ENCODE measurements at places on chromosomes 3 and 15.
A peak's percentile ranks its signal among the peaks of the same experiment; 100 is the strongest.

GRCh38 chr3:36192901-36193300 lies 187.4 kb upstream of the STAC start:
- DNase-seq: no peak

DNA sequence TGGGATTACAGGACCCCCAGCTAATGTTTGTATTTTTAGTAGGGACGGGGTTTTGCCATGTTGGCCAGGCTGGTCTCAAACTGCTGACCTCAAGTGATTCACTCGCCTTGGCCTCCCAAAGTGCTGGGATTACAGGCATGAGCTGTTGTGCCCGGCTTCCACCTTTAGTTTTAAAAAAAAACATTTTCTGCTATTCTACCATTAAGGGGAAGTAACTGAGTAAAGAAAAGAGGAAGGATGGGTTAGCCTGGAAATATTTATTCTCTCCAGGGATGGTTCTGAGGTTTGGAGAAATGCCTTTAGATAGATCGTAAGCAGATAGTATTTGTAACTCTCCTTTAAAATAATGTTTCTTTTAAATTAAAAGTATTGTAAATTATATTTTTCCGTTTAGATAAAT lies 3.1 kb downstream of the AP4E1 start:
- DNase-seq: no peak

DNA sequence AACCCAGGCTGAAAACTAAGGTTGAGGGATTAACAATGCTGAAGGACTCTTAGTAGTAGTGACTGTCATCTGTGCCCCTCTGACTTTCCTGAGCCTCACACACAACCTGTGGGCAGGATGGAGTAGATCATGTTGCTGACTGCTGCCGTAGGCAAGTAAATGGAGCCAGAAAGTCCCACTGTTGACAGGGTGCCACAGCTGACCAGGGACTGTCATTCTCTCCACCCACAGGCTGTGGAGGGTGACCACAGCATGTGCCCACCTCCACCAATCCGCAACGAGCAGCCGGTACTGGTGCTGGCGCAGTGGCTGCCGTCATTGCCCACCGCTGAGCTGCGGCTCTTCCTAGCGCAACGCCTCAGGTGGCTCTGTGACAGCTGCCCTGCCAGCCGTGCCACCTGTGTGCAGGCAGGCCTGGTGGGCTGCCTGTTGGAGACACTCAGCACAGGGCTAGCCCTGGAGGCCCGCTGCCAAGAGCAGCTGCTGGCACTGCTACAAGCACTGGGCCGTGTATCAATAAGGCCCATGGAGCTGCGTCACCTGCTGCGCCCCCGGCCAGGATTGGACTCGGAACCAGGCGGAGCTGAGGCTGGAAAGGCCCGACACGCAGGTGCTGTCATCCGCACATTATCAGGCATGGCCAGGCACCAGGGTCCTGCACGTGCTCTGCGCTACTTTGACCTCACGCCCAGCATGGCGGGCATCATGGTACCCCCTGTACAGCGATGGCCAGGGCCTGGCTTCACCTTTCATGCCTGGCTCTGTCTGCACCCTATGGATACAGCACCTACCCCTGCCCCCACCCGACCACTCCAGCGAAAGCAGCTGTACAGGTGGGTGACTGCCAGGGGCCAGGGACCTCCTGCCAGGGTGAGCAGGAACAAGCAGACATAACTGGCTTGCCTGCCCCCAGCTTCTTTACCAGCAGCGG lies 15.6 kb downstream of the NBEAL2 start:
- no peak for DNase-seq

GRCh38 chr15:73965758-73966113 lies 26.4 kb downstream of the STOML1 start:
- DNase-seq: no peak

GRCh38 chr15:28947221-28947674 lies 61.5 kb downstream of the APBA2 start:
- DNase-seq: no peak

- DNase-seq: no peak
Observed at GRCh38 chr3:144265542-144266100, 294.0 kb downstream of the DIPK2A start.

- DNase-seq: no peak
Observed at GRCh38 chr3:49019941-49020329, 1.6 kb upstream of the DALRD3 start.

GRCh38 chr15:51675234-51675633 lies 6.1 kb upstream of the SCG3 start:
- no peak for DNase-seq

- DNase-seq: no peak
Observed at GRCh38 chr15:63391669-63392360, 10.2 kb upstream of the CA12 start.

- DNase-seq: no peak
Observed at GRCh38 chr3:16277471-16277870, 12.5 kb downstream of the OXNAD1 start.

- peak; percentile 74 for DNase-seq
Observed at GRCh38 chr15:66603301-66604179, 37.7 kb upstream of the LCTL start.

- no peak for DNase-seq
Observed at GRCh38 chr3:144496141-144496835, 524.7 kb downstream of the DIPK2A start.

DNA sequence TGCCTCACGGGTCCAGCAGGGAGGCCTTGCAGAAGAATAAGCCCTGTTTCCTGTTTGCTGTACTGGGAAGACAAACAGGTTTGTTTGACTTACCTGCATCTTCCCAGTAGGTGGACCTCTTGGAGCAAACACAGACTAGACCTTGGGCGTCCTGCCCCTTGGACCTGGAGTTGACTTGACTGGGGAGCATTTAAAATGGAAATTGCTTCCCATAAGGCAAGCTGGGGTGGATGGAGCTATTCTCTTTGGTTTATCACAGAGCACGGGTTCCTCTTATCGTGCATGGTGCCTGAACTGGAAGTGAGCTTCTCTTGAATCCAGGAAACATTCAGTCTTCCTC lies 151.4 kb downstream of the RPLP1 start:
- DNase-seq: no peak

- DNase-seq: no peak
Observed at GRCh38 chr3:50161320-50161719, 6.2 kb downstream of the SEMA3F start.

- DNase-seq: no peak
Observed at GRCh38 chr3:13703071-13703470, 154.1 kb downstream of the FBLN2 start.

DNA sequence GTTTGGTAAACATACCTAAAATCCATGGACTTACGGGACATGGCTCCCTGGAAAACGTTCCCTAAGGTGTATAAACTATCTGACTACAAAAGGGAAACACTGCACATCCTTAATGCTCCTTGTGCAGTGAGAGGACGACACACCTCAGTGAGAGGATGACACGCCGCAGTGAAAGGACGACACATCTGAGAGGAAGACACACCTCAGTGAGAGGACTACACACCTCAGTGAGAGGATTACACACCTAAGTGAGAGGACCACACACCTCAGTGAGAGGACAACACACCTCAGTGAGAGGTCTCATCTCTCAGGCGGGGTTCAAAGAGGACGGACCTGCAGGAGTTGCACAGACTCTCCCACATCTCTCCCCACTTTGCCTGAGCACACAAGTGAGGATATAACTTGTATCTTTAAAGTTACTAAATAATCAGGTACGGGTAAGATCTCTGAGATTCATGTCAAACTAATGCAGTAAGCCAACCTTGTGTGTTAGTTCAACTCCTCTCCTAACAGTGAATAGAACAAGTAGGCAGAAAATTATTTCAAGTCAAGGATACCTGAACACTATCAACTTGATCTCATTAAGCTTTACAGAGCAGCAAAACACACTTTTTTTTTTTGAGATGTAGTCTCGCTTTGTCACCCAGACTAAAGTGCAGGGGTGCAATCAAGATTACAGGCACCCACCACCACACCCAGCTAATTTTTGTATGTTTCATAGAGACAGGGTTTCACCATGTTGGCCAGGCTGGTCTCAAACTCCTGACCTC lies 32.1 kb downstream of the HERC2 start:
- DNase-seq: no peak

DNA sequence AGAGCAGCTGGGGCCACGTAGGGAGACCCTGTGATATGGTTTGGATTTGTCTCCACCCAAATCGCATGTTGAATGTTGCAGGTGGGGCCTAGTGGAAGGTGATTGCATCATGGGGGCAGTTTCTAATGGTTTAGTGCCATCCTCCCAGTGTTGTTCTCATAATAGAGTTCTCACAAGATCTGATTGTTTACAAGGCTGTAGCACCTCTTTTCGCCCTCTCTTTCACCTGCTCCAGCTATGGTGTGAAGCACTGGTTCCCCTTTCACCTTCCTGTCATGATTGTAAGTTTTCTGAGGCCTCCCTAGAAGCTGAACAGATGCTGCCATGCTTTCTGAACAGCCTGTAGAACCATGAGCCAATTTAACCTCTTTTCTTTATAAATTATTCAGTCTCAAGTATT lies 198.9 kb upstream of the CBLB start:
- no peak for DNase-seq

DNA sequence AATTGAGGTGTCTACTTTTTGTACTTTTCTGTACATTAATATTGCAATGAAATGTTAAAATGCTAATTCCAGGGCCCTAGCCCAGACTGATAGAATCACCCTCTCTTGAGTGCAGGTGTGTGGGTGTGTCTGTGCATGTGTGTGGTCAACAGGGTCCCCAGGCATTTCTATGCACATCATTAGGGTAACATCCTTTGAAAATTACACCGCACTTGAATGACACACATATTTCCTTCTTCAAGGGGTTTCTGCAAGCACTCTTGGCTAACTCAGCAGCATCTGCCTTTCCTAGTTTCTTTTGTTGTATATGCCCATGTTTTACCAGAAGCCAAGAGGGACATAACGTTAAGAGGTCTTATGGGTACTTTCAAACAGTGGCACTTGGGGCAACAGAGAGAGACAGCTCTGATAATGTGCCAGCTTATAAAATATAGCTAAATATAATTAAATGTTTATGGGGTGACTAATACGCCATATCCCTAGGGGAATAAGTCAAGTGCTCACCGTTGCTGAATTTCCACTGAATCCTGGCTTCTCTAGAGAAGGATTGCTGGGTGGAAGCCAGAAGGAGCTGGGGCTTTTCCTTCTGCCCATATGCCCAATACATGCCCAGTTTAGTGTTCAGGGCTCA lies 54.5 kb upstream of the LRIG1 start:
- DNase-seq: no peak

GRCh38 chr3:101204246-101204645 lies 116.1 kb downstream of the IMPG2 start:
- no peak for DNase-seq

DNA sequence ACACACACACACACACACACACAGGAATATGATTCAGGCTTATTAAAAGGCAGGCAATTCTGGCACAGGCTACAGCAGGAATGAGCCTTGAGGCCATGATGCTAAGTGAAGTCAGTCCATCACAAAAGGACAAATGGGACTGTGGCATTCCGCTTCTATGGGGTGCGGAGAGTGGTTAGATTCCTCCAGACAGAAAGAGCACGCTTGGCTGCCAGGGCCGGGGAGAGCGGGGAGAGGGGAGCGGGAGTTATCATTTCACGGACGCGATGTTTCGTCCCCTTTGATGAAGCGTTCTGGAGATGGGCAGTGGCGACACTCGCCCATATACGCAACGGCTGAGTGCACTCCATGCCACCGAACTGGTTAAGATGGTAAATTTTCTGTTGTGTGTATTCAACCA lies 58.5 kb upstream of the FAM174B start:
- DNase-seq: no peak

DNA sequence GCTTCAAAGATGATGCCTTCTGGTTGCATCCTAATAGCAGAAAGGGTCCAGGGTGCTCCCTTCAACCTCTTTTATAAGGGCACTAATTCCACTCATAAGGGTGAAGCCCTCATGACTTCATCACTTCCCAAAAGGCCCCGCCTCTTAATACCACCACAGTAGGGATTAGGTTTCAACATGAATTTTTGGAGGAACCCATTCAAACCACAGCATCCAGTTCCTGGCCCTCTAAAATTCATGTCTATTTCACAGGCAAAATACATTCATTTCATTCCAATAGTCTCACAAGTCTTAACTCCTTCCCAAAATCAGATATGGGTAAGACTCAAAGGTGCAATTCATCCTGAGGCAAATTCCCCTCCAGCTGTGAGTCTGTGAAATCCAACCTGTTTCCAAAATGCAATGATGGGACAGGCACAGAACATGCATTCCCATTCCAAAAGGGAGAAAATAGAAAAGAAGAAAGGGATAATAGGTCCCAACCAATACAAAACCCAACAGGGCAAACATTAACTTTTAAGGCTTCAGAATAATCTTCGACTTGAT lies 124.0 kb downstream of the ATP1B3 start:
- DNase-seq: no peak

DNA sequence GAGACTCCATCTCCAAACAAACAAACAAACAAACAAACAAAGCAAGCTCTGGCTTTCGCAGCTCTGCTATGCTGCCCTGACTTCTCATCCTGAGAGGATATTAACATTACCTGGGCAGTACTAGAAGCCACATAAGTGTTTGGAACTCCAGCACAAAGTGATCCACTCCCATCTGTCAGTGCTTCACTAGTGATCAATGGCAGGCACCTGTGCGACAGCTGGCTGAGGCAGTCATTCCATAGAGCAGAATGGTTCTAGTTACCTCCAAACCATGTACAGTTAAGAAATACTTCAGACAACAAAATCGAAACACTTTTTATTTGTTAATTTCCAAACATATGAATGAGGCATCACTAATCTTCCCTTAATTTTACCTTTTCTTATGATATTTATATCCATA lies 2.8 kb upstream of the MB21D2 start:
- DNase-seq: no peak

DNA sequence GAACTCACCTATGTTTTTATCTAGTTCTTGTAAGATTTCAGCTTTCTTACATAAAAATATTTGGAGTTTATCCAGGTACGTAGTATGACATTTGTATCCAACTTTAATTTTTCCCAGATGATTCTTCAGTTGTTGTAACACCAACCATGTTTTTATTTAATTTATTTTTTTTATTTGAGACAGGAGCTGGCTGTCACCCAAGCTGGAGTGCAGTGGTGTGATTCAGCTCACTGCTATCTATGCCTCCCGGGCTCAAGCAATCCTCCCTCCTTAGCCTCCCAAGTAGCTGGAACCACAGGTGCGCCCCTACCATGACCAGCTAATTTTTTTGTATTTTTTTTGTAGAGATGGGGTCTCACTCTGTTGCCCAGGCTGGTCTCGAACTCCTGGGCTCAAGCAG lies 6.6 kb downstream of the XYLB start:
- no peak for DNase-seq

GRCh38 chr3:43001094-43001553 lies 22.0 kb downstream of the GASK1A start:
- DNase-seq: no peak

DNA sequence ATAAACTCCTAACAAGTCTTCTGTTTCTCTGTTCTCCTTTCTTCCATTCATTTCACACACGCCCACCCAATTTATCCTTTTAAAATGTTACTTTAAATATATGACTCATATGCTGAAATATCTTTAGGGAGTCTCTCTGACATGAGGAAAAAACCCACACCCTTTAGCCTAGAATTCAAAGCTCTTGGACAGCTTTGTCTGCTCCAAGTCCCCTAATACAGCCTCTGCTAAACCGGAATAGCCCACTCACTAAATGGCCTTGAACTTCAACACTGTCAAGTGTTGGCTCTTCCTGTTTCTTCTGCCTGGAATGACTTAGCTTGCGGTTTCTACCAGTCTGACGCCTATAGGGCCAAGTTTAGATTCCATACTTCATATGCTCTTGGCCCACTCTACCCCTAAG lies 3.3 kb upstream of the CD96 start:
- no peak for DNase-seq
